Thyroid gland (tissue), 4 donors: ENCODE measurements at places on chromosomes 1 and 21.

DNA sequence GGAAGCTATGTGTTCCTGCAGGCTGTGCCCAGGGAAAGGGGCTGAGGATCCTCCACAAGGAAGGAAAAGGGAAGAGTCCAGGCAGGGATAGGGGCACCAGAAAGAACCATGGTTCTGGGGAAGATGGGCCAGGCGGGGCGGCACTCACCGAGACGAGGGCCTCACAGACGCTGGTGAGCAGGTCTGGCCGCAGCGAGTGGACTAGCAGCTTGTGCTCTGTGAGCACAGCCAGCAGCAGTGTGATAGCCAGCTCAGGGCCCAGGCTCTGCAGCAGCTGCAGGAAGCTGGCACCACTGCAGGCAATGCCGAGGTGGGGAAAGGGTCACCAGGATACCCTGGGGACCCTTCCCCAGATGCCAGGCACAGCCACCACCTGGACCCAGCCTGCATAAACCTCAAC, 5.8 kb downstream of the DENND4B start:
- no peak for DNase-seq

DNA sequence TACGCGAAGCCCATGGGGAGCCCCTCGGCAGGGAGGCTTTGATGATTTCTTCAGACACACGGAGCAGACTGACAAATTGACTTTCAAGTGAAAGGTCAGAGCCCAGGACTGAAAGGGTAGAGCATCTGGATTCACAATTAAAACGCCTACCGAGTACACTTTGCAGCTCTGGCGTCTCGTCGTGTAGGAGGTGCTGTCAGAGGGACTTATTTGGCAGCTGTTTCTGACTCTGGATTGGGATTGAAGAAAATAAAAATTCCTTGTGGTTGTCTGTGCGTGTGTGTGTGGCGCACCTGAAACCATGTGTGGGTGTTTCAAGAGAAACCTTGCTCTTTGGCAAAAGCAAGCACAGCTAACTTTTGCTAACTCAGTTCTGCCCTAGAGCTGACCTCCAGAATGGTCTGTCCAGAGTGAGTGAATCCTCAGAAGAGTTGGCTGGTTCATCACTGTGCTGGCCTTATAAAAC, 348.7 kb downstream of the HLX start:
- DNase-seq: no peak

GRCh38 chr1:187236676-187237075, 407.9 kb downstream of the PLA2G4A start:
- DNase-seq: no peak

DNA sequence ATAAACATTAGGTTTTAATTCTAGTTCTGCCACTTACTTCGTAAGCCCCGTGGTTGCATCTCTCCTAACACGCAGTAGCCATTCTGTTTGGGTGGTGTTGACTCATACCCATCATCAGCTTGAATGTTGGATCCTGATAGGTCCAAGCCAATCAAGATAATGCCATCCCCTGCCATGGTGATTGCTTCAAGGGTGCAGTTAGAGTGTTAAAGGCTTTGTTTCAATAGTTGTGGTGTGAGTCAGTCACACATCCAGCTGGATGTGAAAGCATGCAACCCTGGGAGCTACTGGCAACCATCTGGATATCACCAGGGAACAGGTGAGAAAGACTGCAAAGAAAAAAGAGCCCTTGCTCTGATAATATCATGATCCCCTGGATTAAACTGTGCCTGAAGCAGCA, 69.1 kb downstream of the OMA1 start:
- no peak for DNase-seq

DNA sequence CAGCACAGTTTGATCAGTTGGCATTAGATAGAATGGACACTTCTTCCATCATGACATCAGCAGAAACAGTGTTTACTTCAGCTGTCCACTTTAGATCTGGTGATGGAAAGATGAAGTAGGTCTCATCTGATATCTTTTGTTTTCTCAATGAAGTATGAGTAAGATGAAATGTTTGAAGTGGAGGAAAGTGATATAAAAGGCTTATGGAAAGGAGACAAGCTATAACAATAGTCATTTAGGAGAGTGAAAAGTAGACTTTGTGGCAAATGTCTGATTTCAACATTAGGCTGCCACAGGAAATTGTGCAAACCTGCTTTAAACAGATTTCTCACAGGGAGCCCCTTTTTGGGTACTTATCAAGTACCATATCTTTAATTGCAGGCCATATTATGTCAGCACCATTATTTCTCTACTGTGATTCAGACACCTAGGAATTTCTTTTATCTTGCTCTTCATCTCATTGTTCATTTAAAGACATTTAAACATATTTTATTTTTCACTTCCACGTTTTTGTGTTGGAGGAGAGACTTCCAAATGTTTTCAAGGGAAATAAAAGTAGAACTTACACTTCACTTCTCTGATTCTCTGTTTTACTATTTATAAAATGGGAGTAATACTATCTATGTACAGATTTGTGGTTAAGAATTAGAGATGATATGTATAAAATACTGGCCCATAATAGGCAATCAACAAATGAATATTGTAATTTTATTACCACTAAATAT, 18.1 kb downstream of the PDC start:
- DNase-seq: no peak

GRCh38 chr1:1306070-1306660, 1.6 kb downstream of the ACAP3 start:
- no peak for DNase-seq

DNA sequence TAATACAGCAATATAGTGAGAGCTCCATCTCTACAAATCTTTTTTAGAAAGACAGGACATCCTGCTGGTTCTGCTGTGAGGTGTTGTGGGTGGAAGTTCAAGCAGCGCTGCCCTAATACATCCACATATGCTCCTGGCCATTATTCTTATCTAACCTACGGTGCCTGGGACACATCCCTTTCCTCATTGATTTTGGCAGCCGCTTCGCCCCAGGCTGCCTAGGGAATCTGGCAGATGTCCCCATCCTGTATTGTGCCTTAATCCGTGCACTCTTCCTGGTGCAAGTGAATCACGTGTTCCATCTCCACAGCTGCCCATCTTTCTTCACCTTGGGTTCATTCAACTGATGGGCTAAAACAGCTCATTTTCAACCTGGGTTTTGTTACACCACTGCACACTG, 3.1 kb upstream of the UBE2G2 start:
- no peak for DNase-seq
